Stimulated activated CD4-positive, alpha-beta T cell treated with anti-CD3 and anti-CD28 coated beads, Interleukin-4, amount 100 ng/mL, for 24 hours (primary cell): ENCODE measurements at places on chromosomes 2 and 18.

DNA sequence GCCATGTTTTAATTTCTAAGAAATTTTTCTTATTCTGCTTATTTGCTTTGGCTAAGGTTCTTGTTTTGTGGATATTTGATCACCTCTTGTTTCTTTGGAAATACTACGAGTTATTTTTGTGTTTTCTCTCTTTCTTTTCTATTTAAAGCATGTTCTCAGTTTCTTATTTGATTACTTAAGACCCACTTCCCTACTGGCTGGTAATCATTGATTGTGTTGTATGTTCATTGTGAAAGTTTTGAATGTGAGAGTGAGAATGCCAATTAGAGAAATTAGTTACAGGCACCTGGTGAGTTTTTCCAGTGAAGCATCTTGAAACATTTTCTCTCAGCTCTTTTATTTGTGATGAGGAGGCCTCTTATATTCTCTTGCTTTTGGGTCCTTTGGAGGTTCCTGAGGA is 226.7 kb upstream of the MC4R start:
- DNase-seq = no peak

DNA sequence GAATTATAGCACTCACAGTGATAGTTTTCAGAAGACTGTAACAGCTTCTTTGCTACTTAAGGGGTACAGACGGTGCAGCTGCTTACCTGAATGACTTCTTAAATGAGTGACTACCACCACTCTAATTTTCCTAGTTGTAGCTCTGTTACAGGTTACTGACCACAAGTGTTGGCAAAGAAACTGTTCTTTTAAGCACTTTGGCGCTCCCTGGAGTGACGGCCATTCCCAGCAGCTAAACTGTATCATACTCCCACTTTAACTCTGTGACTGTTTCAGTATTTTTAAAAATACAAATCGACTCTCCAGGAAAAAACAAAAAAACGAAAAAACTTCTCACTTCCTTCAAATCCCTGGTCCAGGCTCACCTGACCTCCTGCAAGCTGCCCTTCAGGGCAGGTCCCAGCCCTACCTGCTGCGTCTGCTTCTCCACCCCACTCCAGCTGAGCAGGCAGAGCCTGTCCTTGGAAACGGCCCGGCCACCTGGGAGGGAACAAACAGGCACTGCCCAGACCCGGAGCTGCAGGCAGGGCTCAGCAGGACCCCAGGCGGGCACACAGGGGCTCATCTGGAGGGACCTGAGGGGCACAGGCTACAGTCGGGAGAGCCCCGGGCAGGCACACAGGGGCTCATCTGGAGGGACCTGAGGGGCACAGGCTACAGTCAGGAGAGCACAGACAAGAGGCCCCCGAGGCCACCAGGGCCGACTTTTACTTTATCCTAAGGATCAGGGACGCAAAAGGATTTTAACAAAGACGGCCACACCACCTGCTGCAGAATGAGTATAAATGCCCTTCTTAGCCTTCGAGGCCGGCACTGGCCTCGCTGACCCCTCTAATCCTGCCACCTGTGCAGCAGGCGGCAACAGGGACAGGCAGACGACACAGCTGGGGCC is 24.5 kb downstream of the SLC66A2 start:
- no peak for DNase-seq

DNA sequence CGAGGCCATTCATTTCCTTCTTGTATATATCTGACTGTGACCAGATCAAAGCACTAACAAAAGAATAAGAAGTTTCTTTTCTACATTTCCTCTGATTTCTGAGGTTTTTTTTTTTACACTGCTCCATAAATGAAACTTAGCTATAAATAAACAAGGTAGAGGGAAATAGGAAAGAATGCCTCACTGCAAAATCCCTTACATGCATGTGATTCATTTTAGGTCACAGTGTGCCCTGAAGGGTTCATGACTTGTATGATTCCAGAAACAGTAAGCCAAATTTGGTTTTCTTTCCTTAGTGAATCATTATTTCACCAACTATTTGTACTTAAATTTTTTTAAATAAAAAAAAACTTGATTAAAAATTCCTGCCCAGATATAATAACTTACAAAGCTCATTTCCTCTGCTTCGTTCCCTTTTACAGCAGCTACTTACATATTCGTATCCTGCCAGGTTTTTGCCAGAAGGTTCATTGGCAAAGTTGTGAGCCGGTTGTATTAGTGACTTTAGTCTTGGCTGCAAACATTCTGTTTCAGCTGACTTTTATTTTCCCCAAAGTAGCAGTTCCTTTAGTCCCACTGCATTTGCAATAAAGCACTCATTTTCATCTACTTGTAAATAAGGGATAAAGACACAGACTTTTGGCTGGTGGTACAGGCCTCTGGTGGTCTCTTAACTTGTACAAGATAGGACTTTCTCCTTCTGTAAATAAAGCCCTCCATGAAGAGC is 58.6 kb downstream of the LRP2 start:
- DNase-seq = no peak

DNA sequence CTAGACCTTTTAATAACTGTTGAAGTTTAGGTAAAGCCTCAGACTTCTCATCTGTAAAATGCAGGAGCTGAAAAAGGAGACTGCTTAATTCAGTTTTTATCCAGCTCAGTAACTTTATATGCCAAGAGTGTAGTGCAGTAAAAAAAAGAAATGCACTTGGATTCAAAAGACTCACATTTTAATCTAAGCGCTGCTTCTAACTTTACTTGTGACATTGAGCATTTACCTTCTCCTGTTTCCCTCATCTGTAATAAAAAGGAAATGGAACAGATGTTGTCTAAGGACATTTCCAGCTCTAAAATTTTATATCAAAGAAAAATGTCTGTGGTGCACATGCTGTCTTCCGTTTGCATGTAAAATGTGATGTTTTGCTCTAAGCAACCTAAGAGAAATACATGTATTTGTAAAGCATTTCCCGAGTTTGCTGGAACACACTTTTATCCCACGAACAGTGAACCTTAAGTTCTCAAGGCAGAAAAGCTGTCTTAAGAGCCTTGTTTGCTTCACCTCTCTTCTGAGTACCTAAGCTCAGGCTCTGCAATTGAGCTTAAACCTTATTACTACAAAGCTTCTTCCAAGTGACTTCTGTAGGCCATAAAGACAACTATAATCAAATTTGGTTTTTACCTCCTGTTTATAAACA is 24.2 kb upstream of the TANK start:
- DNase-seq = no peak

- peak; percentile 66 for DNase-seq
Measured at GRCh38 chr2:64609227-64609941, 44.3 kb downstream of the SERTAD2 start.

- DNase-seq = no peak
Measured at GRCh38 chr18:44818668-44819403, 138.1 kb downstream of the SETBP1 start.

GRCh38 chr2:30631051-30631671 is 176.1 kb downstream of the CAPN13 start:
- DNase-seq = no peak

DNA sequence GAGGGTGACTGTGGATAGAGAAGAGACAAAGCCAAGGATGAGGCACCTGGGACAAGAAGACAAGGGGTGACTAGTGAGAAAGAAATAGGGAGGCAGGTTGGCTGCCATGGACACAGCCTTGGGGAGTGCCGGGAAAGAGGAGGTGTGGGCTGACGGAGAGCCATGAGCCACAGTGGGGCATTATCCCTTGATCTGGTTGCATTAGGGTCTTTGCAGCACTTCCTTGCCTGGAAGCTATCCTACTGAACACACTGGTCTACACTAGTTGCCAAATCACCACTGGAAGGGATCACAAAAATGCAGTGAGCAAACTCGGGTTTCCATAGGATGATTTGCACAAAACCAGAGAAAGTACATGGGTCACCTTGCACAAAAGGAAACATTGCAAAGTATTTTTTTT is 27.7 kb upstream of the ASB18 start:
- no peak for DNase-seq

DNA sequence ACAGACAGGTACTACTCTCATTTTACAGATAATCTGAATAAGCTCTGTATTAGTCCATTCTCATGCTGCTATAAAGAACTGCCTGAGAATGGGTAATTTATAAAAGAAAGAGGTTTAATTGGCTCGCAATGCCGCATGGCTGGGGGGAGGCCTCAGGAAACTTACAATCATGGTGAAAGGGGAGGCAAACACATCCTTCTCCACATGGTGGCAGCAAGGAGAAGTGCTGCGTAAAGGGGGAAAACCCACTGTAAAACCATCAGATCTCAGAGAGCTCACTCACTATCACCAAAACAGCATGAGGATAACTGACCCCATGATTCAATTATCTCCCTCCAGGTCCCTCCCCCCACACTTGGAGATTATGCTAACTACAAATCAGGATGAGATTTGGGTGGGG is 254.4 kb downstream of the KCNE4 start:
- no peak for DNase-seq

DNA sequence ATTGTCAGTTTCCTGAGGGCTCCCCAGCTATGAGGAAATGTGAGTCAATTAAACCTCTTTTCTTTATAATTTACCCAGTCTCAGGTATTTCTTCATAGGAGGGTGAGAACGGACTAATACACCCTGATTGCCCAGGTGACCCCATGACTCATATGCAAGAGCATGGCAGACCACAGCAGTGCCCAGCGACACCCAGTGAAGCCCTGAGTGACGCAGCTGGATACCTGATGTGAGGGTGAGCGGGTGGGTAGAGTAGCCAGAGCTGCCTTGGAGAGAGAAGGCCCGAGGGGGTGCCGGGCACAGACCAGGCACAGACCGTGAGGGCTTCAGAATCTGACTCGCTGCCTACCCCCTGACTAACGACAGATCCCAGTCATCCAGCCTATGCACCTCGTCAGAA is 15.4 kb downstream of the ALPG start:
- DNase-seq = no peak

DNA sequence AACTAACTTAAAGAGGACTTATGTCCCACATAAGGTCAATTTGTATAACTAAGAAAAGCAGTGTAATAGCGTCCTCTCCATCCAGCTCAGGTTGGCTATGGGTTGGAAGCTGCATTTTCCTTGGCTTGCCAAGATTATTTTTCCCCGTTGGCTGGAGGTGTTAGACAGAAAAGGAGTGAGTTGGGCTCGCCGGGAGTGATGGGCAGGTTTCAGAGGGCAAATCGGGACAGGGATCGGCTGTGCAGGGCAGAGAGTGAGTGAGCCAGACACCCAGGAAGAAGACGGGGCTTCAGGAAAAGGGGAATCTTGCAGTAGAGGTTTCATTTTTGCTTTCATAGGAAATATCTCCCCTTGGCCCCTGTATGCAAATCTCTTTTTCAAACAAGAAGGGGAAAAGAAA is 41.5 kb upstream of the MAP3K20 start:
- no peak for DNase-seq

DNA sequence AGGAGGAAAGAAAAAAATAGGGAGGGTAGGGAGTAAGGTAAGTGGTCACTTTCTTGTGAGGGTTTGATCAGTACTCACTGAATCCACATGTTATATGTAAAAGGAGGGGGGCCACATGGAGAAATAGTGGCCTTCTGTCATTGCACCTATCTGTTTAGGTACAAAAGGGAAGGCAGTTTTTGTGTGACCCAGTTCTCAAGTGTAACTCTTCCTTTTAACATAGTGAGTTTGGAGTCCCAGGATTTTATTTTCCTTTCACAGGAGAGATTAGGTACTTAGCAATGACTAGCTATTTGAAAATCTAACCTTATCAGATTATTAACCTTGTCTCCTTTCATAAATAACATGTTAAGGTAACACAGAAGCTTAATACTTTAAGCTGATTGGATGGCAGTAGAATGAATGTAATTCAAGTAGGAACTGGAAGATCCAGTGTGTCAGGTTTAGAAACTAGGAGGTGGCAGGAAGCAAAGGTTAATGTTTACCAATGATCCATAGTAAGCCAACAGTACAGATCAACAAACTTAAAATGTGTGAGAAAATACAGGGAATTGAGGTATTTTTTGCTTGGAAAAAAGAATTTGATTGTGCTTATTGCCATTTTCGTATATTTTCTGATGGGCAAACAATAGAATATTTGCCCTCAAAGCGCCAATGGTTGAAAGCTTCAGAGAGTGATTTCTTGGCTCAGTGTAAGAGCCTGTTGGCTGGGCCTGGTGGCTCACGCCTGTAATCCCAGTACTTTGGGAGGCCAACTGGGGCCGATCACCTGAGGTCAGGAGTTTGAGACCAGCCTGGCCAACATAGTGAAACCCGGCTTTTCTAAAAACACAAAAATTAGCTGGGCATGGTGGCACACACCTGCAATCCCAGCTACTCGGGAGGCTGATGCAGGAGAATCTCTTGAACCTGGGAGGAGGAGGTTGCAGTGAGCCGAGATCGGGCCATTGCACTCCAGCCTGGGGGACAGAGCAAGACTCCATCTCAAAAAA is 11.3 kb downstream of the HNMT start:
- DNase-seq = no peak

- DNase-seq = no peak
Measured at GRCh38 chr2:138950486-138950885, 170.3 kb upstream of the NXPH2 start.

DNA sequence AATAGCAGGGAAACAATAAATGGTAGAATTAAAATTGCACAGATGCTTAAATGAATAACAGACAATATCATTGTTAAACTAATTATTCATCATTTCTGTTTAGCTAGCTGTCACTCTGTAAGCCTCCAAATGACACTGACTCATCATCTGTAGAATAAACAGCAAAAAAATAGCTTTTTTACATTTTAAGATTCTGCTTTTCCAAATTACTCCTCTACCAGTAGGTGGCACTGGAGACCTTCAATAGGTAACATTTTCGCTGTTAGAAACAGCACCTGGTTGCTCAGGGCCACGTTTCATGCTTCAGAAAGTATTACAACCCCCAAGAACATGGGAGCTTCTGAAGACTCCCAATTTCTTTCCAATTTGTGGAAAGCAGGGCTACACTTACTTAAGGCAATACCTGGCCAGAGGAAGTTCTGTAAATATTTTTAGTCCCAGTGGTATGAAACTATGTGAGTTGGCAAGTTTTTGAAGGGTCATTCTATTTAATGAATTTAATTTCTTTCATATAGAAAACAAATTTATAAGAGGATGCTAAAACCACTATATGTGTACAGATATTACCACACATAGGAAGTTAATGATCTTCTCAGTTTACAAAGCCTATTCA is 45.4 kb downstream of the TTN start:
- DNase-seq = peak; percentile 25

- DNase-seq = no peak
Measured at GRCh38 chr2:64328415-64328722, 125.6 kb upstream of the LGALSL start.

- no peak for DNase-seq
Measured at GRCh38 chr18:58205443-58206160, 161.6 kb downstream of the NEDD4L start.

DNA sequence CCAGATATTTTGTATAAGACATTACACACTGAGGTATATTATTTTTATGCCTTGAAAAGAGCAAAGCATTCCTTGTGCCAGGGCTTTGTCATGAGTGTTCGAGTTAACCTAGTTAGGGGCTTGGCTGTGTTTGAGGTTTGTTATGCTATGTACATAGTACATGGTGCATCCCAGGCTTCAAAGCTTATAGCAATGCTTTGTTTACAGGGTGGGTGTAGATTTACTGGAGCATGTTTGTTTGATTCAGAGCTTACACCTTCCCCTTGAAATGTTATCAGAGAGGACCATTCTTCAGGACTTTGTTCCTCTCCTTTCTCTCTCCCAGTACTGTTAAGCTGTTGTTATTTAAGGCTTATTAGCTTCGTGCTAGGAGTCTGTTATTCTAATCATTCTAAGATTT is 738.7 kb upstream of the LRRTM4 start:
- DNase-seq = no peak

GRCh38 chr18:66344227-66344626 is 259.7 kb downstream of the CDH19 start:
- DNase-seq = no peak
